ENCODE measurements at places on chromosomes 4 and X. TPM values are rescaled to one million over a fixed set of nuclear protein-coding genes. Genes with fewer than 3 reads are reported as not detected.
A peak's percentile ranks its signal among the peaks of the same experiment; 100 is the strongest.

- no peak for DNase-seq
These were observed 459.7 kb downstream of the IL15 start for GRCh38 chr4:142095886-142096605.

DNA sequence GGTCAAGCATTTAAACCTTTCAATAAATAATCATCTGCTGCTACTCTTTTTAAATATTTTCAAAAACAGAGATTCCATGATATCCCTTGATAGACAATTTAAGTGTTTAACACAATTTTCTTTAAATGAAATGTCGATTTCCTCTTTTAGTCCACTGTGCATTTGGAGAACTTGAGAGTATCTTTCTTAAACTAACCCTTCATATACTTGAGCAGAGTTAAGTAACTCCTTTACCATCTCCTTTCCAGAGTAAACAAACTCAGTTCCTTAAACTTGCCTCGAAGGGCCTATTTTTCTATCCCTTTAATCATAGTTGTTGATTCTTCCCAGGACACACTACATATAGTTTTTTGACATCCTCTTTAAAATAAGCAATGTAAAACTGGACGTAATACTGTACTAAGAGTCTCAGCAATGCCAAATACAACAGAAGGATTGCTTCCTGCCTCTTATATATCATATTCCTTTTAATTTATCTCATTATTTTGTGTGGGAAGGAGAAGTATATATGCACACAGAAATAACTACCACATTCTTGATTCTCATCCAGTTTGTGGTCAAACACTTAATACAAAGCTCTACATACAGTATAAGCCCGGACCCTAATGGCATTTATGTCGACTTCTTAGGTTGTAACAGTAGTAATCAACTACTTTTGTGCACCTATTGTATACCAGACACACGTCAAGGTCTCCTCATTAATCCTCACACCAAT, 22.8 kb downstream of the RAB28 start:
- DNase-seq, result no peak

The SPANXA2 gene
- polyA plus RNA-seq, result not detected

The PPEF2 gene
- not detected for polyA plus RNA-seq

GRCh38 chr4:108118505-108118904, 50.2 kb downstream of the LEF1 start:
- DNase-seq, result no peak

DNA sequence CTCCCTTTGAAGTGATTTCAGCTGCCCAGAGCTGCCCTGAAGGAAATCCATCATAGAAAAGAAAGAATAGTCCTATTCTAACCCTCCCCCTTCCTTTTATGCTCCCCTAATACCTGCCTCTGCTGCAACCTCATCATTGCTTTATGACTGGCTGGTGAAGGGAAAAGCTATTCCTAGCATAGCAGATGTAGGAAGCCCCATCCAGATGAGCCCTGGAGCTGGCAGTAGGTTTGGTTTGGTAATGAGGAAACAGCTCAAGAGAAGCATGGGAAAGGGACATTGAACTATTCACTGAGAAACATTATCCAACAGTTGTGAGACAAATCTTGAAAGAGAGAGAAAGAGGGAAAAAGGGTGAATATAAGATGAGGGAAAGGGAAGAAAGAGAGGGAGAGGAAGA, 29.2 kb downstream of the ARSJ start:
- DNase-seq, result no peak

GRCh38 chrX:7647831-7648230, 195.1 kb upstream of the VCX start:
- no peak for DNase-seq

The GPR82 gene
- 0.59 TPM for polyA plus RNA-seq

GRCh38 chrX:3811331-3812311, 98.2 kb upstream of the PRKX start:
- DNase-seq, result peak; percentile 17

The ARHGAP24 gene
- polyA plus RNA-seq, result not detected

GRCh38 chr4:77433418-77433733, 172.2 kb upstream of the CXCL13 start:
- peak; percentile 8 for DNase-seq

GRCh38 chrX:12988797-12989196, 13.9 kb downstream of the TMSB4X start:
- DNase-seq, result no peak

The TCEAL3 gene
- polyA plus RNA-seq, result 13.1 TPM

- DNase-seq, result no peak
These were observed 95.6 kb upstream of the METTL14 start for GRCh38 chr4:118589471-118590055.

- DNase-seq, result peak; percentile 53
These were observed 64.1 kb downstream of the QDPR start for GRCh38 chr4:17447675-17448298.

- DNase-seq, result no peak
These were observed 172.9 kb upstream of the GYPA start for GRCh38 chr4:144313370-144313769.

The RHOH gene
- 262 TPM for polyA plus RNA-seq

DNA sequence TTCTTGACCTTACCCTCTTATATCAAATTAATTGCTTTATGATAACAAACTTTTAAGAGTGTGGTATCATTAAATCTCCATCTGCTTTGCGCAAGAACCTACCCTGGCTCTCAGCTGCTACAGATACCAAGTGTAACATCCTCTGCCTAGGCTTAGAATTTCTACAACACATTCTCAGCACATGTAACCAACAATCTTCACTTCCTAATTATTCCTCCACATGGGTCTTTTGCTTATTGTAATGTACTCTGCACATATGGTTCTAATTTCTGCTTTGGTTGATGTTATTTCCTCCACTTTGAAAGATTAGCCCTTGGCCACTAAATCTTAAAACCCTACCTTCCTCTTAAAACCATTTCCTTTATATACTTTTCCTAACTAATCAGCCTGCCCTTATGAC, 242.4 kb downstream of the ARHGAP24 start:
- DNase-seq, result no peak

GRCh38 chr4:124810827-124811226, 98.3 kb upstream of the ANKRD50 start:
- DNase-seq, result no peak

GRCh38 chrX:132092439-132093065, 35.3 kb downstream of the FRMD7 start:
- DNase-seq, result peak; percentile 16

The ZAR1 gene
- not detected for polyA plus RNA-seq

- no peak for DNase-seq
These were observed 220.3 kb downstream of the PTTG2 start for GRCh38 chr4:38180456-38180855.

The MAGEA3 gene
- polyA plus RNA-seq, result not detected

DNA sequence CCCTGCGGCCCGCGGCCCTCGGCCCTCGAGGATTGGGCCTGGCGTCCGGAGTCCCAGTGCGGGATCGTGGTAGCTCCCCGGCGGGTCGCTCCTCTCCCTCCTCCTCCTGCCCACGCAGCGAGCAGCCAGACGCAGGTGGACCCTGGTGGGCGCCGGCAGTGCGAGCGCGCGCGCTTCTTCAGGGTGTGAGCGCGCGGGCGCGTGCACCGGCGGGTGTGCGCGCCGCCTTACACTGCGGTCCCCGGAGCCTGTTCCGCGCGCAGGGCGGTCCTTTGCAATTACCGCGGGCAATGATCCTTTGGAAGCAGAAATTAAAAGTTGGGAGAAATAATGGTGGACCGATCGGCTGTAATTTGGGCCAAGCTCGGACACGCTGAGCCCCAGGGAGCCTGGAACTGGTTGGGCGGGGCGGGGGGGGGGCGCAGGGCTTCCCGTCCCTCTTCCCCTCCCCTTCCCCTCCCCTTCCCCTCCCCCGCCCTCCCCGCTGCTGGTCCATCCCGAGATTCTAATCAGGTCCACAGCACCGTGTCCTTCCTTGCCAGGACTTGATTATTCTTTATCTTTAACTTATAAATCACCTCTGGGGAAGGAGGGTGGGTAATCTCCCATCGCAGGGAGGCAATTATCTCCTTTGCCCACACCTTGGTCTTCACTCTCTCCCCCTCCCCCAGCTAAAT, 1.6 kb upstream of the NKX1-1 start:
- no peak for DNase-seq

GRCh38 chrX:67780694-67781109, 236.9 kb downstream of the AR start:
- DNase-seq, result no peak

DNA sequence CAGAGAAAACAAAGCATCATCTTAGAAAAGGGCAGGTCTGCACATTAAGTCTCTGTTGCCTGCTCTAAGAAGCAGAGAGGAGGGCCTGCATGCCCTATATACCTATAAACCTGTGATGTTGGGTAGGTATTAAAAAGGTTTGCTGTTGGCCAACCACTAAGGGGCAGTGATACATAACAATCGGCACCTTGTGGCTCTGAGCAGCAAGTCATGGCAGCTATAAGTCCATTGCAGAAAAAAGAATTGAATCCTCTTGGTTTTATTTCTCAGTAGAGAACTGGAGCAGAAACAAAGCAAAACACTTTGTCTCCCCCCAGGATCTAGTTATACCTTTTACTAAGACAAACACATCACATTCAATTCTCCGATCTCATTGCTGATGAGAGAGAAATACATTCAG, 1364.4 kb downstream of the STIM2 start:
- no peak for DNase-seq

DNA sequence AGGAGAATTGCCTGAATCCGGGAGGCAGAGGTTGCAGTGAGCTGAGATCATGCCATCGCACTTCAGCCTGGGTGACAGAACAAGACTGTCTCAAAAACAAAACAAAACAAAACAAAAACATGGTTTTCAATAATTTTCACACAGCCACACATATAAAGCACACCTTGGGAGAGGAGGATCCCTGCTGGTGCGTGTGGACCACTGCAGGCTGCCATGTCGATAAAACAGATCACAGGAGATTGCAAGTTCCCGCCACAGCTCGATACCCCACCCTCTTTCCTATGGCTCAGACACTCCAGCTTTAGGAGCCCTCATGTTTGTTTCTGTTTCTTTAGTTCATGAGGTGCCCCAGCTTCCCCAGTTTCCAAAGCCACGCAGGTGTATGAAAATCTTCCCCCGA, 31.3 kb upstream of the CLDN24 start:
- no peak for DNase-seq

The GBA3 gene
- polyA plus RNA-seq, result not detected

Measured in CD8-positive, alpha-beta memory T cell (primary cell).